ENCODE measurements at places on chromosomes 1 and 21.

- no peak for DNase-seq
Measured at GRCh38 chr1:119228335-119229080, 88.1 kb upstream of the WARS2 start.

DNA sequence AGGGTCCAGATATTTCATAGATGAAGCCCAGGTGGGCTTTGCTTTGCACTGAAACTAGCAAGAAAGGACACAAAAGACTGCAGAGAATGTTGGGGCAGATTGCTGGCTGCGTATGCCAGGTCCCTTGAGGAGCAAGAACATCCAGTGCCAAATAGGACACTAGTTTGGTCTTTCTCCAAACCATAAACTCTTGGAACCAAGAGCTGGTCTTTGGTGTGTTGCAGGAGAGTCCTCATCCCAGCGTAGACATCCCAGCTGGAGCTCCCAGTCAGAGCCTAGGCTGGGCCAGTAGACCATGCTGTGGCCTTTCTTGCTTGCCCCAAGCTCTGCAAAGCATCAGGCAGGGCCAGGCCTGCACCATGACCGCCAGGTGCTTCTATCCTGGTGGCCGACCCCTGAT, 87.5 kb downstream of the ATP5PO start:
- no peak for DNase-seq

DNA sequence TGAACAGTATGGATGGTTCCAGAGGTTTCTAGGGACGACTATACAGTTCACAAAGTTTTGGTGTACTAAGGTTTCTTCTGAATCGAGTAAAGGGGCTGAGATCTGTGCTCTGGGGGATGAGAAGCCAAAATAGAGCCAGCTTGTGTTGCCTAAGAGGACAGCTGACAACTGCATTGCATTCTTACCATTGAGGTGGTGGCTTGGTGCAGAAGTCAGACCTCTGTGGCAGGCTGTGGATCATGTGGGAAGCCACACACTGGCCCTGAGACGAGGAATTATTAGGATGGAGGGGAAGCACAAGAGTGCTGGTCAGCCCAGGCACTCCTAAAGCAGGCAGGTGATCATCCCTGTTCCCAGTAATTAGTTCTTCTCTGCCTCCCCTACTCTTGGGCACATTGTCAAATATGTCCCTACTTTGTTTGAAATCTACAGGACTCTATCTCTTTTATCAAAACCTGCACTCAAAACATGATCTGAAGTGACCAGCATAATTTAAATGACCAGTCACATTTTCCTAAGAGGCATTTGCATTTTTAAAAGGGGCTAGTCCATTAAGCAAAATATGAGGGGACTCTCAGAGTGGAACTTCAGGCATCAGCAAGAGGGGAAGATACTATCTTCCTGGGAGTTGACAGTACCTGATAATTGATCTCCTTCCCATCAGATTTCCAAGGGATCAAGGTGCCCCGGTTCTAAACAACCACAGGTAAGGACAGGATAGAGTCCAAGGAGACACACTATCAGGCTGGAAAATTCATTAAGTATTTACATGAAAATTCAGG, at the start of gene FCRLB:
Gene FCRLB, plus strand, starts transcription at position 589 of the 782 bp plus-strand sequence. CDS start 1,129 bp downstream, outside the sequence.
- DNase-seq = no peak

DNA sequence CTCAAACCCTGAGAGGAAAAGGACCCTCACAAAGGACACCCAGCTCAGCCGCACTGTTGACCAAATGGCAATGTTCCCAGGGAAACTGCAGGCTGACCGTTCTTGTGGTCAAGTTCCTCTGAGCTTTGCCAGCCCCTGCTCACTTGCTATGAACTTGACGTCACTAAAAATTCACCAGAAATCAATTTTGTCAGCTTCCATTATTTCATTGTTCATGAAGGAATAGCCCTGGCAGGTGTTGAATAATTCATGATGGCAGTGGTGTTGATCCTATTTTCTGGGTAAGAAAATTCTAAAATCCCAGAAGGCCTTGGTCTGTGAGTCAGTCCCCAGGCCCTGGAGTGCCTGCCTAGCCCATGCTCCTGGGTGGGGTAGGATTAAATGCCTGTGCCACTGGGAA, 318.9 kb downstream of the ZNF326 start:
- no peak for DNase-seq

DNA sequence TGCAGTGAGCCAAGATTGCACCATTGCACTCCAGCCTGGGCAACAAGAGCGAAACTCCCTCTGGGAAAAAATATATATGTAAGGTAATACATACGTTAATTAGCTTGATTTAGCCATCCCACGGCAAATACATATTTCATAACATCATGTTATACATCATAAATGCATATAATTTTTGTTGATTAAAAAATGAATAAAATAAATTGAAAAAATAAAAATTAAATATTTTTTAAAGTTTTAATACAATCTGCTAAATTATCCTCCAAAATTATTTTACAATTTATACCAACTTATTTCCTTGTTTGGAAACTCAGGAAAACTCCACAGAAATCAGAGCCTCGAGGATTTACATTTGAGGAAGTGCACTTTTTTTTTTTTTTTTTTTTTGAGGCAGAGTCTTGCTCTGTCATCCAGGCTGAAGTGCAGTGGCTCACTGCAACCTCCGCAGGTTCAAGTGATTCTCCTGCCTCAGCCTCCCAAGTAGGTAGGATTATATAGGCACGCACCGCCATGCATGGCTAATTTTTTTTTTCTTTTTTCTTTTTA, 12.6 kb upstream of the IPO9 start:
- no peak for DNase-seq

DNA sequence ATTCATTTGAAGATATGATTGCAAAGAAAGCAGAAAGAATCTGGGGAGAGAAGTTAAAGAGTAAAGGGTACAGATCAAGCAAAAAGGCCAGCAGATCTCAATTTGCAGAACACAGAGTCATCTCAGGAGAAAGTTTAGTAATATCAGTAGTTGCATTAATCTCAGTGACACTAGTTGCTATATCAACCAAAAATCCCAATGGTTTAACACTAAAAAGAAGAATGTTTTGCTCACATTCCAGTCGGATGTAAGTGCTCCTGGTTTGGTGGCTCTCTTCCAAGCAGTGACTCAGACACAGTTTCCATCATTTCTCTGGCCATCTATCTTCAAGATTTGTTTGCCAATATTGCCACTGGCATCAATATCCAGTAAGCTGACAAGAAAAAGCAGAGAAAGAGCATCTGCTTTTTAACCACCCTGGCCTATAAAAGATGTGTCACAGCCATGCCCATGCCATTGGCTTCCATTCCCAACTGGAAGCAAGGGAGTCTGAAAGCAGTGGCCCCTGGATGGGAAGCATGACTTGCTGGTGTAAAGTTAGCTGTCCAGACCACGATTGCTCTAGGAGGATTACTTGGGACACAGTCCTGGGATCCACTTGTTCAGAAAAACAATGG, 45.5 kb upstream of the AIM2 start:
- no peak for DNase-seq

DNA sequence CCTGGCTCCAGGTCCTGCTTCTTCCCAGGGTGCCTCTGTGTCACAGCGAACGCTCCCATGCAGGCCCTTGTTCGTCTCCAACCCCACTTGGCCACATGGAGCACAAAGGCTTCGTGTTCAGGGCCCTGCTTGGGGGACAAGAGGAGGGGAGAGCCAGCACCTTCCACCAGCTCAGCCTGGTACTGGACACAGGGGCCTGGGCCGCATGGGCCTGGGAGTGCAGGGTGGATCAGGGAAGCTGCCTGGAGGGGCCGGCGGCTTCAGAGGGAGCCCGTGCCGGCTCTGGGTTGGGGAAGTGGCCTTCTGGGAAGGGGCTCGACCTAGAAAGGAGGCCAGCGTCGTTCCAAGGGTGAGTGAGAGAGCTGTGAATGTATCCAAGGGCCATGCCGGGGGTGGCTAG, 53.0 kb downstream of the UMODL1 start:
- no peak for DNase-seq

- DNase-seq = no peak
Measured at GRCh38 chr1:166167572-166167925, 748 bp upstream of the FAM78B start.

GRCh38 chr1:246583448-246584185, 17.4 kb downstream of the CNST start:
- no peak for DNase-seq

DNA sequence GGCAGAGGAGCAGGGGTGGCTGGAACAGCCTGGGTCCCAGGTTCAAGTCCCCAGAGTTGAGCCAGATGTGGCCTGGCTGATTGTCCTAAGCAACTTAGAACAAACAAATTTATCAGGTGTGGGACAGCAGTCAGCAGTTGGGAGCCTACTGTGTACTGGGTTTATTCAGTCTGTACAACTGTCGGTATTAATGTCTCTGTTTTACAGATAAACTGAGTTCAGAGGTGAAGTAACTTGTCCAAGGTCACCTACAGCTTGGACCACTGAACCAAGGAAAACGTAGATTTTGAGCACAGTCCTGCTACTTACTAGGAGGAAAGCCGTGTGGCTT, 14.6 kb upstream of the TRIM63 start:
- no peak for DNase-seq

- DNase-seq = no peak
Measured at GRCh38 chr1:57252597-57253294, 171.1 kb downstream of the DAB1 start.

- no peak for DNase-seq
Measured at GRCh38 chr1:228181645-228182034, 16.0 kb downstream of the IBA57 start.

DNA sequence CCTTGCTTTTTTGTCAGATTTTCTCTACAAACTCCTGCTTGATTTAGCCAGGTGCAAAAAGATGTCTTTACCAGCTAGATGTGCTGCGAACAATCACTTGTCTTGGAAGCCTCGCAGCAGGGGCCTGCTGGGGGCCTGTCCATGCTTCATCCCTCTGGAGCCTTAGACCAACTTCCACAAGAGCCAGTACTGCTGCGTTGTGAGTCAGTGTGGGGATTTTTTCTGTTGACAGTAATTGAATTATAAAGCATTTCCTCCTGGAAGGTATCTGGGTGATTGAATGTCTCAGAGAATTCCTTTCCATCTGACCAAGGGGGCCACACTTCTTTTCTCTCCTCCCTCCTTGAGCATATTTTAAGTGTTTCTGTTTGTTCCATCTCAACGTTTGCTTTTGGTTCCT, 40.4 kb upstream of the LDLRAP1 start:
- no peak for DNase-seq

DNA sequence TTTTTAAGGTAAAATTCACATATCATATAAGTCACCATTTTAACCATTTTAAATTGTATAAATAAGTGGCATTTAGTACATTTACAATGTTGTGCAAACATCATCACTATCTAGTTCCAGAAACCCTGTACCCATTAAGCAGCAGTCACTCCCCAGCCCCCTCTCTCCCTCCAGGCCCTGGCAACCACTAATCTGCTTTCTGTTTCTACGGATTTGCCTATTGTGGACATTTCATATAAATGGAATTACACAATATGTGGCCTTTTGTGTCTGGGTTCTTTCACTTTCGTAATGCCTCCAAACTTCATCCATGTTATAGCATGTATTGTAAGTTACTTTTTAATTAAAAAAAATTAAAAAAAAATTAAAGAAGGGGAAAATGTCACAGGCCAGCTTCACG, 58.0 kb upstream of the RAB3GAP2 start:
- DNase-seq = no peak

- no peak for DNase-seq
Measured at GRCh38 chr1:41315146-41315822, 46.0 kb upstream of the FOXO6 start.

DNA sequence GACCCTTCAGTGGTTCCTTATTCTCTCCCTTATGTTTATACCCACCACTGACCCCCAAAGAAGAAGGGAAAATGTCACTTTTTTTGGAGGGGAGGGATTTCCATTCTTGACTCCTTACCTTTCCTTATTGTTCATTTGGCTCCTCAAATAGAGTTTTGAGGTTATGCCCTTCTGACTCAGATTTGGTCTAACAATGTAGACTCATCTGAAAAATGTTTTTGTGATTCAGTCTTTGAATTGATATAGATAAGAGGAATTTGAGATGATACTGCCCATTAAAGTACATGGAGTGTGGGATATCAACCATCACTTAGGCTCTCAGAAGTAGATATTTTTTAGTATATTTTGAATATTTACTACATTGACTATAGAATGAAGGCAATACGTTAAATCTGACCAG, 16.1 kb downstream of the USP1 start:
- DNase-seq = no peak

DNA sequence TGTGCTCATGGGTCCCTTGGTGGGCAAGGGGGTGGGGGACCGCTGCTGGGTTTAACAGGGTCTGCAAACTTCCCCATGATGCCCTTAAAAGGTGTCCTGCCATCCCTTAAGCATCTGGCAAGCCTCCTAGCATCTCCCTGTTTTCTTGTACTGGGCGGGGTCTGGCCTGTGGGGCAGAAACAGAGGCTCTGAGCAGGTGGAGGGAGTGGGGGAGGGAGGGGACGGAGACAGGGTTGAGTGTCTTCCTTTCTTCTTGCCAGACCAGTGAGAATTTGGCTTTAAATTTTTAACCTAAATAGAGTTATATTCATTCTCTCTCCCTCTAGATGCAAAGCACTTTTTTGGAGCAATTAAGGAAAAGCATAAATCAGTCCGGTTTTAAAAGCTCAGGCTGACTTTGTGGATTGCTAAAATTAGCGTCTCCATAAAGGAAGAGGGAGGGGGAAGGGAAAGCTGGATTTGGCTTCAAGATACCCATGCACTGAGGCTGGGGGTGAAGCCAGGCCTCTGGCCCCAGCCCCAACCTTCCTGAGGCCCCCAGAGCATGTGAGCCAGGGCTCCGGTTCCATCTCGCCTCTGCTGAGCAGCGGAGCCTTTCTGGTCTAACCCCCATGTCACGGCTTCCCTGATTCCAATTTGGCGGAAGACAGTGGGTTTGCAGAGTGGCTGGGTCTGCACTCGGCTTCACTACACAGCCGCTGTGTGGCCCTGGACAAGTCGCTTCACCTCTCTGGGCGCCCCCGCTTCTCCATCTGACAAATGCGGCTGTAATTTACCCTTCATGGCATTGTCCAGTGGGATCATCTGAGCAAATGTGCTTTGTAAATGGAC, 25.3 kb downstream of the IGSF21 start:
- no peak for DNase-seq

DNA sequence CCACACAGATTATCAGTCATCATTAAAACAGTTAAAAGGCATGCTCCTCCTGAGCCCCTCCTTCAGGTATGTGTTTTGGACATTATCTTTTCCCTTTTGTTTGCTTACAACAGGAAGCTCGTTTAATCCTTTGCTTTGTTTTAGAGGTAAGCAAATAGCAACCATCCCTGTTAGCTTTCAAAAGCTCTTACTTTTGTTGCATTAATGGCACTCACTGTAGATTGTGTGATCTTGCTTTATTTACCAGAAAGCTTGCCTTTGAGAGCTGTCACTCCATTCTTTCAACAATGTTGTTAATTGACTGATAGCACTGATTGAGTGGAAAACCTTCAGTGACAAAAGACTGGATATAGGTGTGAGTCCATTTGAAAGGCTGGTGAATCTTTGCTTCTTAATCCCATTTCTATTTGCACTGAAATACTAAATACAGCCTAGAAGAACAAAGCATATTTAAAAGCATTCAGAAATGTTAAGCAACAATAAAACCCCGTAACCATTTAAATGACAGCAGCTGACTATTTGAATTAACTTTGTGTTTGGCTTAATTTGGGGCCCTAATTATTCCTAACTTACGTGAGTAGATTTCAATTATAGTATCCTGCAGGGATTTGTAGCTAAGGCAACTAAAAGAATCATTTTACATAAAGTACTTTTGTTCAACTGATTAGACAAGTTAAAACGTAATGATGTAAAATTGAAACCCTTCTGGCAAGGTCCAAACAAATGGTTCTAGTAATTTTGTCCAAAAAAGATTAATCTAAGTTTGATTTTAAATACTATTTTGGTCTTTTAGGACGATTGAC, 48.3 kb downstream of the ADGRL2 start:
- no peak for DNase-seq
